CD4-positive, alpha-beta T cell treated with Interleukin-15 for 1 hour (primary cell): ENCODE measurements at places on chromosomes 1 and 21.

GRCh38 chr1:29478879-29479278 lies 242.6 kb downstream of the PTPRU start:
- DNase-seq, result no peak

DNA sequence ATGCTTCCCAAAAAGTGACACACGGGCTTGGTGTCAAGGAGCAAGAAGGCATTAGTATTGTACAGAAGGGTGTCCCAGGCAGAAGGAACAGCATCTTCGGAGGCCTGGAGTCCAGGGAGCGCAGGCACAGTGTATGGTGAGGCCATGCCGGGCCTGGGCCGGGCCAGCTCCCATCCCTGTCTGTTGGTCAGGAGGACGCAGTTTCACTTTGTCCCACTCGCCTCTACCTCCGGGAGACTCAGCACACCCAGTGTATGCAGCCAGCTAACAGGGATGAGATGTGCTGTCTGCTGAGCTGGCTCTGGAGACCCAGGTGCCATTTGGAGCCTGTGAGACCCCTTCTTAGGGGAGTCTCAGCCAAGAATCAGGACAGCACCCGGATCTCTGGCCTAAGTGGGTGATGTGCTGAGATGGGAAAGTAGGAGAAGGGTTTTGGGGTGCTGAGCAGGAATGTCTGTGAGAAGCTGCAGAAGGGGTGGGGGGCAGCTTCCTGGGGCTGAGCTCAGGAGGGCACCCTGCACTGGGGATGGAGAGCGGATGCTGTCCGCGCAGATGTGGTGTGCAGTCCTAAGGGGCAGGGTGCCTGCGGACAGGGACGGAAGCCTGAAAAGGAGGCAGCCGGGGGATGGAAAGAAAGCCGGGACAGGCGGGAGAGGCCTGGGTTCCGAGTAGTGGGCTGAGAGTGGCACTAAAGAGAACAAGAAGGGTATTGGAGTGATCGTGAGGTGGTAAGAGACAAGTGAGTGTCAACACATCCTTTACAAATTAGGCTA lies 25.7 kb downstream of the DMRTB1 start:
- no peak for DNase-seq

GRCh38 chr1:99986656-99987225 lies 16.9 kb downstream of the SLC35A3 start:
- DNase-seq, result no peak

DNA sequence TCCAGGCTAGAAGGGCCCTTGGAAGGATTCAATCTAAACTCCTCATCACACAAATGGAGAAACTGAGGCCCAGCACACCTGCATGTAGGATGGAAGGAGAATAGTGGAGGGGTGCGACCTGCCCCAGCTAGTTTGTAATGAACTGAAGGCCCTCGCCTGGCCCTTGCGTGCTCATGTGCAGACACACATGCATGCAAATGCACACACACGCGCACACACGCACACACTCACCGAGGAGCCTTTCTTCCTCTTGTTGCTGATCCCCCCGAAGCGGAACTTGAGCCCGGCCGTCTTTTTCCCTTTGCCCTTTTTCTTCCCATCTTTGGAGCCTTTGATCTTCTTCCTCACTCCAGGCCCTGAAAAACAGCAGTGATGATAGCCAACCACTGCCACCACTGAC lies 27.9 kb downstream of the CHD5 start:
- no peak for DNase-seq

DNA sequence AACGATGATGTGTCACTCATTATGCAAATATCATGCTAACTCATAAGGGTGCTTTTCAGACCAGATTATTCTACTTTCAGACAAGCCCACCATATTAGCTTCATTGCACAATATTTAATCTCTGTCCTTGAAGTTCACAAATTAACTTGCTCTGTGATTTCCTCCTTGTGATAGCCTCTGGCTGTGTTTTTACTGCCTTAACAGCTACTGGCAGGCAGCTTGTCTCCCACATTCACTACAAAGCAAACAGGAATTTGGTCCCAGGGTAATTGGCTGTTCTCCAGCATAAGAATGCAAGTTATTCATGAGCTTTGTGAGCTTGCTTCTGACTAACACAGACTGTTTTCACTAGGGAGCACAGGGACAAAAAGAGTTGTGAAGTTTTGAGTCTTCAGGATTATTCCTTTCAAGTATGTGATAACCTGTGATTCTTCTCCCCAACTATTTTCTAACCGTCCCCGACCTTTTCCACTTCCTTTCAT lies 87.9 kb upstream of the HMCN1 start:
- no peak for DNase-seq

GRCh38 chr1:162165528-162165927 lies 96.0 kb downstream of the NOS1AP start:
- no peak for DNase-seq

- DNase-seq, result no peak
Observed at GRCh38 chr1:21616372-21616771, 52.8 kb downstream of the RAP1GAP start.

DNA sequence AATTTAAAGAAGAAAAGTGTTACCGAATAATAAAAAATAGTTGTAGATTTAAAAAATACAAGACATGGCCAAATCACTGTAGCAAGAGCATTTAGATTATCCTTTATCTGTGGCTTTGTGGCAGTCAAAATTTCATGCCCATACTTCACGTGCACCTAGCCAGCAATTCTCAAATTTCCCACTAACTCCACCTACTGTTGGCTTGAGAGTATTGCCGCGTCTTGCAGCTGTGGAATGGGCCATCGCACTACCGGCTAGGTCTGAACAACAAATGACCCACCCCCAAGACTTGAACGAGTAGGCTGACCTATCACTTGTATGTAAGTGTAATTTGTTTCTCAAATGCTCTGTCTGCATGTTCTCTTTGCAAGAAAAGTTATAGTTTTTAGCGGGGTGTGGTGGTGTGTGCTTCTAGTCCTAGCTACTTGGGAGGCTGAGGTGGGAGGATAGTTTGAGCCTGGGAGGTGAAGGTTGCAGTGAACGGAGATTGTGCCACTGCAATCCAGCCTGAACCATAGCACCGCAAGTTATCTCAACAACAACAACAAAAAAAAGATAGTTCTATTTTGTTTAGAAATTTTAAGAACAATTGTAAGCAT lies 4.1 kb downstream of the KRTAP13-4 start:
- no peak for DNase-seq

GRCh38 chr1:27868932-27869718 lies 3.2 kb upstream of the THEMIS2 start:
- peak; percentile 73 for DNase-seq

DNA sequence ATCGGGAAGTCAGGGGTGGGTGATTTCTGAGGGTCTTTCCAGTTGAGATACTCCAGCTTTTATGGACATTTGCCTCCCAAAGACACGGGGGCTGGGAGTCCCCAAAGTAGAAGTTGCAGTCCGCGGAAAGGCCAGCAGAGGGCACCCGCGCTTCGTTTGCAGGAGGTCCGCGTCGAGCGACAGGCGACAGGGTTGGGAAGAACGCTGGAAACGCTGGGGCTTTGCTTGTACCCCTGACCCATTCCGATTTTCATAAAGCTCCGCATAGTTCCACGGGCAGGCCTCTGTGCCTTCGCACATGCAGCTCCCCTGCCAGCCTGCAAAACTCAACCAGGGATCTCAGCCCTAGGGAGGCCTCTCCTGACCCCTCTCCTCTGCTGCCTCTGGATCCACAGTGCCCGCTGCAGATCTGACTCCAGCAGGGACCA lies 44.2 kb upstream of the LAPTM5 start:
- peak; percentile 65 for DNase-seq

DNA sequence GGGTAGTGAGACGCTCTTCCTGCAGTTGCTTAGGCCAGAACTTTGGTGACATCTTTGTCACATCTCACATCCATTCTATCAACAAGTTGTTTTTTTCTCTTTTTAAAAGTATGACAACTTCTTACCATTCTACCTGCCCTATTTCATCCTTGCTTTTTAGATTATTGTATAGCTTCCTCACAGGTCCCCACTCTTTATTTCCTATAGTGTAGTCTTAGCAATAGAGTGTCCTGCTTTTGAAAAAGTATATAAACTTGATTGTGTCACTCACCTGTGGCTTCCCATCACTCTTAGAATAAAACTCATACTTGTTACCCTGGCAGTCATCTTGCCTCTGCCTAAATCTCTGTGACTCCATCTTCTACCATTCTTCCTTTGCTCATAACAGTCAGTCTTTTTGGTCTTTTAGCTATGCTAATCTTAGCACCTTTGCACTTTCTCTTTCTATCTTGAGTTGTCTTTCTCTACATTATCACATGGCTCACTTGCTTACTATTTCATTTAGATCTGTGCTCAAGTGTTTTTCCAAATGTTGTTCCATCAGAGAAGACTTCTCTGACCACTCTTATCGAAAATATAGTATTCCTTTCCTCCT lies 9.5 kb downstream of the CDC73 start:
- no peak for DNase-seq

DNA sequence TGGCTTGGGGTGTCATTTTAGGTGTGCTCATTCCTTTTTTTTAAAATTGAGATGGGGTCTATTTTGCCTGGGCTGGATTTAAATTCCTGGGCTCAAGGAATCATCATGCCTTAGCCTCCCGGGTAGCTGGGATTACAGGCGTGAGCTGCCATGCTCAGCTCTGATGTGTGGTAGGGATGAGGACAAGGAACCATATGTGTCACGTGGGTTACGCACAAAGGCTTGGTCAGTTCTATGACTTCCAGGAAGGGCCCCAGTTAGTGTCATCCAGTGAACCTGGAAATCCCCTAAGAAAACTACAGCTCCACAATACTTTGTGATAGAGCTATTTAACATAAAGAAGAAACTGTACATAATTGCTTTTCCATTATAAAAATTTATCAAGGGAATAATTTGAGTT lies 6.7 kb upstream of the METTL25B start:
- no peak for DNase-seq

DNA sequence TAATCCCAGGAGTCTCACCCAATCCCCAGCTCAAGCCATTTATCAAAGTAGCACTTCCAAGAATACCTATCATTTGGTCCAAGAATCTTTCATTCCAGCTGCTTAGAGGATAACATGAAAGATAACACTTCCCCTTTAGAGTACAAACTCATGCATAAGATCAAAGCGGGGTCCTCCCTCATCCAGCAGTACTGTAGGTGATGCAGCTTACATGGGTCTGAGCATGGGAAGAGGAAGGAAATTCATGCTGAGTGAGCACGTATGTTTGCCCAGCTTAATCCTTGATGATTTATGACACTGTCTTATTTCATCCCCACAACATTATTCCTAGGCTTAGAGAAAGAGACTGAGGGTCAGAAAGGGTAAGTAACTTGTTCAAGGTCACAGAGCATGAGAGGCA lies 167.1 kb upstream of the GJB5 start:
- DNase-seq, result no peak

GRCh38 chr1:4594286-4594991 lies 60.0 kb upstream of the AJAP1 start:
- DNase-seq, result no peak

GRCh38 chr1:204493145-204493983 lies 1.2 kb downstream of the PIK3C2B start:
- DNase-seq, result no peak

DNA sequence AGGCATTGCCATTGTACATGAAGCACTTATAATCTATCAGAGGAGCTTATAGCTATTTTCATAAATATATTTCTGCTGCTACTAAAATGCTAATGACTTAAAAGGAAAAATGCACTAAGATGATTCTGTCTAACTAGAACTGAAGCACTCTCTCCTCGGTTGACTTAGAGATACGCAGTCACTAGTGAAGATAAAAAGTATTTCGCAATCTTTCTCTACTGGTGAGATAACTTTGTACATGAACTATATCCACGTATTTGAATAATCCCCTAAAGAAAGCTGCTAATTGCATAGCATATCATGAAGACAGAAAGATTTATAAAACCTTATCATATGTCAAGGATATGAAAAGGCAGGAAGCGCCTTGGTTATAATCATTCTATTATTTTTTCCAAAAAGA lies 658.1 kb upstream of the PRMT6 start:
- DNase-seq, result no peak

DNA sequence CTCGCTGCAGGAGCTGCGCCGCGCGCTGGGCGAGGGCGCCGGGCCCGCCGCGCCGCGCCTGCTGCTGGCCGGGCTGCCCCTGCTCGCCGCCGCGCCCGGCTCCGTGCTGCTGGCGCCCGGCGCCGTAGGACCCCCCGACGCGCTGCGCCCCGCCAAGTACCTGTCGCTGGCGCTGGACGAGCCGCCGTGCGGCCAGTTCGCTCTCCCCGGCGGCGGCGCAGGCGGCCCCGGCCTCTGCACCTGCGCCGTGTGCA lies 730 bp downstream of the OLIG1 start:
- DNase-seq, result no peak

DNA sequence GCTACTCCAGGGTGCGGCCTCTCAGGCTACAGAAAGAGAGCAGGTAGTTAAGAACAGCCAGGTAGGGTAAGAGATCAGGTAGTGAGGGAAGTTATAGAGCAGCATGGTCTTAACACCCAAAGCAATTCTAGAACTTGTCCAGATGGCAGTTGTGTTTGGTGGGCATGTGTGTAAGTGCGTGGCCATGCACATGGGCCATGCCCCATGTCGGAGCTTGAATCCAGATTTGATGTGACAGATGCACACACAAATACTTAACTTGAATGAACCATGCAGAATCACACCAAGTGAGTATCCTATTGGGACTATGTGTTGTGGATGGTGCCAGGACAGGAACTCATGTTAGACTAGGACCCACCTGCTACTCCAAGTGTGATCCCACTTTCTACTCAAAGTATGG lies 145.7 kb upstream of the HMGB4 start:
- no peak for DNase-seq
